ENCODE measurements at places on chromosomes 1 and 21.
A peak's percentile ranks its signal among the peaks of the same experiment; 100 is the strongest.

GRCh38 chr1:197920067-197920396 is 2.9 kb downstream of the LHX9 start:
- no peak for DNase-seq

DNA sequence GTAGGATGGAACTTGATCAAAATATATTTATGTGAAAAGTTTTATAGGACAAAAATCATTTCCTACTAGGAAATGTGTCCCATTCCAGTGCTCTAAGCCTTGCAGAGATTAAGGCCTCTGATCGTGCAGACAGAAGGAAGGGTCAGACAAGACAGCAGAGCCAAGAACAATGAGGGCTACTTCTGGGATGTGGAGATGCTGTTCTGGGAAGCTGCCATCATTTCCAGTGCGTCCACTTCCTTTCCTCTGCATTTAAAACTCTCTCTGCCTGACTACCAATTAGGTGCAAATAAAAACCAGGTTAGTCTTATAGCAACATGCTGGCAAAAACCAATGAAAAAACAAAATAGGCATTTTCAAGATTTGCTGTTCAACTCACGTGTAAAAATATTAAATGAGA is 36.1 kb downstream of the BEND5 start:
- no peak for DNase-seq

- DNase-seq: peak; percentile 33
These were observed 7.3 kb downstream of the KIAA2013 start for GRCh38 chr1:11918799-11919519.

- no peak for DNase-seq
These were observed 95.6 kb upstream of the C1orf87 start for GRCh38 chr1:60169206-60169605.

GRCh38 chr1:200909757-200910239 is 15.1 kb downstream of the INAVA start:
- DNase-seq: no peak

All from anterior cingulate cortex (tissue), 58 donors.